IMR-90 (cell line): ENCODE measurements at places on chromosomes 5 and 9. TPM values are rescaled to one million over a fixed set of nuclear protein-coding genes. Genes with fewer than 3 reads are reported as not detected.

DNA sequence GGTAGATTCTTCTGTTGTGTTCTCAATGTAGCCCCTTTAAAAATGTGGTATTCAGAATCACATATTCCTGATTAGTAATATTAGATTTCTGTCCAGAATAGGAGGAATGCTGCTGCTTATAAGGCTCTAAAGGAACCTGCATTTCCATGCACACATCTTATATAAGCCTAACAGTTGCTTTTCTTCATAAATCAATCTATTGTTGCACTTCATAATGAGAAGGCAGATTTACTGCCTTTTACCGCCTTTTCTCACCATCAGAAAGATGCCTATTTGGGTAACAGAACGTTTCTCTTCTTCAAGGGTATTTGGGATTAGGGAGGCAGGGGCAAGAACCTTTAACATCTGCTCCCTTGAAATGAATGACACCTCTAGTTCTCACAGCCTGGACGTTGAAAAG is 243.4 kb downstream of the MLLT3 start:
- H3K36me3 ChIP-seq = no peaks in the 10 kb centered on the region
- no peak overlapping the region for H3K27ac ChIP-seq
- H3K4me3 ChIP-seq = no peak overlapping the region
- no peaks in the 10 kb centered on the region for H3K27me3 ChIP-seq
- peaks cover 5% of the 10 kb centered on the region; the same call in 1 of the 2 replicates for H3K4me1 ChIP-seq
- DNase-seq = no peak

DNA sequence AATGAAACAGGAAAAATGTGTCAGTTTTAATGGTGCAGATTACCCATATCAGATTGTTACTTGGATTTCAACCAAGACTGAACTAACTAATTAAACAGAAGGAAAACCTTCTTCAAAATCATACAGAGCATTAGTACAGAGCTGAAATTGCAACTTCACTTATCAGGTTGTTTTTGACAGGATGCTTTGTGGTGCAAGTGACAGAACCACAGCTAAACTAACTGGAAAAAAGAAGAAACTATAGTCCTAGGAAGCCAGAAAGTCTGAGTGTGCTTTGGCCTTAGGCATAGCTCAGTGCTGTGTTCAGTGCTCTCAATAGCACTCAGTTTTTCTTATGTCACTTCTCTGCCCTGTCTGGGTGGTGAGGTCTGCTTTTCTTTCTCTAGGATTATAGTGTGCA is 267.4 kb downstream of the CHSY3 start:
- DNase-seq = no peak
- H3K27ac ChIP-seq = no peak overlapping the region
- no peaks in the 10 kb centered on the region for H3K36me3 ChIP-seq
- H3K27me3 ChIP-seq = no peaks in the 10 kb centered on the region
- no peak overlapping the region for H3K4me3 ChIP-seq

- no peak overlapping the region for H3K4me3 ChIP-seq
- no peak for DNase-seq
- no peaks in the 10 kb centered on the region for H3K36me3 ChIP-seq
- no peaks in the 10 kb centered on the region for H3K27me3 ChIP-seq
- no peak overlapping the region for H3K27ac ChIP-seq
Observed at GRCh38 chr5:93299681-93300308, 281.2 kb downstream of the NR2F1-AS1 start.

- peaks cover 2% of the 10 kb centered on the region; the same call in 1 of the 2 replicates for H3K36me3 ChIP-seq
- H3K27me3 ChIP-seq = no peaks in the 10 kb centered on the region
- H3K4me3 ChIP-seq = no peak overlapping the region
- no peaks in the 10 kb centered on the region for H3K4me1 ChIP-seq
Observed at GRCh38 chr5:145811834-145812625, 23.1 kb downstream of the PRELID2 start.

GRCh38 chr9:116476935-116477381 is 210.1 kb upstream of the TRIM32 start:
- DNase-seq = no peak
- H3K4me1 ChIP-seq = peaks cover 8% of the 10 kb centered on the region
- H3K27me3 ChIP-seq = no peaks in the 10 kb centered on the region
- no peaks in the 10 kb centered on the region for H3K36me3 ChIP-seq

GRCh38 chr9:8589476-8589875 is 789.9 kb upstream of the DMAC1 start:
- H3K36me3 ChIP-seq = no peaks in the 10 kb centered on the region
- no peaks in the 10 kb centered on the region for H3K4me1 ChIP-seq
- H3K27ac ChIP-seq = no peak overlapping the region
- H3K4me3 ChIP-seq = no peak overlapping the region
- H3K27me3 ChIP-seq = no peaks in the 10 kb centered on the region
- DNase-seq = no peak

PCDHA6 gene
- total RNA-seq = under 0.01 TPM in 1 of 2 replicates, not detected in the other

GRCh38 chr5:44932922-44933585 is 124.3 kb downstream of the MRPS30 start:
- H3K27ac ChIP-seq = no peak overlapping the region
- no peak for DNase-seq

NR5A1 gene
- total RNA-seq = not detected in 2 replicates

GRCh38 chr9:133099726-133100505 is 21.1 kb downstream of the RALGDS start:
- H3K4me1 ChIP-seq = no peaks in the 10 kb centered on the region
- H3K27ac ChIP-seq = no peak overlapping the region
- peaks cover 52% of the 10 kb centered on the region for H3K36me3 ChIP-seq
- no peaks in the 10 kb centered on the region for H3K27me3 ChIP-seq

DNA sequence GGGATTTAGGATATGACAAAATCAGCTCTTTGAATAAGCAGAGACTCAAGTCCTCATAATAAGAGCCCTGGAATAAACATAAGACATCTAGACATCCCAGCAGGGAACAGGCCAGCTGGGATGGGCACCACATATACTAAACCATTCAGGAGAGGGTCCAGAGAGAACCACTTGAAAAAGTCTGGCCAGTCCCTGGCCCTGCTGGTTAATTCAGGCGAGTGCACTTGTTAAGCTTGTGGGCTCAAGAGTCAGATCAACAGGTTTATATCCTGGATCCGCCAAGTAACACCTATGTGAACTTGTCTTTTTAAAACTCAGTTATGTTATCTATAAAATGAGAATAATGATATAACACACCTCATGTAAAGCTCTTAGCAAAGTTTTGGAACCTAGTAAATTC is 63.3 kb downstream of the CAVIN4 start:
- H3K27me3 ChIP-seq = no peaks in the 10 kb centered on the region
- H3K36me3 ChIP-seq = no peaks in the 10 kb centered on the region
- H3K27ac ChIP-seq = no peak overlapping the region
- DNase-seq = no peak
- H3K4me1 ChIP-seq = no peaks in the 10 kb centered on the region

DNA sequence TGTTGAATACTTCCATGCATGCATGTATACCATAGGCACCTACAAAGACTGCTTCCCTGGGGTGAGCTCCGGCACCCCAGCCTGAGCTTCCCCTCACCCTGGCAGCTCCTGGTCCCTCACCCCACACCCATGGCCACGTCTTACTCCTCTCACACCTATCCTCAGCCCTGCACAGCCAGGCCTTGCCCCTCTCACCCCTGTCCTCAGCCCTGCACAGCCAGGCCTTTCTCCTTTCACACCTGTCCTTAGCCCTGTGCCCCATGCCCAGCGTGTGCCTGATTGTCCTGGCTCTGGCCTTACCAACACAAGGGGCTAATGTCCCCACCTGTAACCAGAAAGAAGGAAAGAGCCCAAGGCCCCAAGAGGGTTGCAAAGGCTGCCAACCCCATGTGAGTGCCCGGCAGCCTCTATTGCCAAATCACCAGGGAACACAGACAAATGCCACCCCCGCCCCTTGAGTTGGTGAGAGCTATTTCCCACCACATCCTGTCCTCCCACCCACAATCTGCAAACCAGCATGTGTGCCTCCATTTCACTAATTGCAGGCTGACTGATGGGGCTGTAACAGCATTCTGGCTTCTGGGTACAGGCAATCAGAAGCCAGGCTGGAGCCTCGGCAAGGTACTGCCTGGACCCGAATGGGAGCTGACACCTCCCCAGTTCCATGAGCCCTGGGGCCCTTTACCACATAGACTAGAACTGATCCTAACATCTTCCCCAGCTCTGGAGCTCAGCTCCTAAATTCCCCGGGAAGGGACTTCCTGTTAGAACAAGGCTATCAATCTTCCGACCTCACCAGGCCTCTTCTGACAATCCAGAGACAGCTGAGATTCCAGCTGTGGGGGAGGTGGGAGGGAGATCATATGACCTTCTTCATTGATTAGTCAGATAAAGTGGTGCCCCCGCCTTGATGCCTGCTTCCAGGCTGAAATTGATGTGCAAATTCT is 78.2 kb downstream of the FAM114A2 start:
- peaks cover 17% of the 10 kb centered on the region for H3K4me1 ChIP-seq
- no peak for DNase-seq
- H3K36me3 ChIP-seq = no peaks in the 10 kb centered on the region
- H3K27me3 ChIP-seq = no peaks in the 10 kb centered on the region
- no peak overlapping the region for H3K4me3 ChIP-seq

DNA sequence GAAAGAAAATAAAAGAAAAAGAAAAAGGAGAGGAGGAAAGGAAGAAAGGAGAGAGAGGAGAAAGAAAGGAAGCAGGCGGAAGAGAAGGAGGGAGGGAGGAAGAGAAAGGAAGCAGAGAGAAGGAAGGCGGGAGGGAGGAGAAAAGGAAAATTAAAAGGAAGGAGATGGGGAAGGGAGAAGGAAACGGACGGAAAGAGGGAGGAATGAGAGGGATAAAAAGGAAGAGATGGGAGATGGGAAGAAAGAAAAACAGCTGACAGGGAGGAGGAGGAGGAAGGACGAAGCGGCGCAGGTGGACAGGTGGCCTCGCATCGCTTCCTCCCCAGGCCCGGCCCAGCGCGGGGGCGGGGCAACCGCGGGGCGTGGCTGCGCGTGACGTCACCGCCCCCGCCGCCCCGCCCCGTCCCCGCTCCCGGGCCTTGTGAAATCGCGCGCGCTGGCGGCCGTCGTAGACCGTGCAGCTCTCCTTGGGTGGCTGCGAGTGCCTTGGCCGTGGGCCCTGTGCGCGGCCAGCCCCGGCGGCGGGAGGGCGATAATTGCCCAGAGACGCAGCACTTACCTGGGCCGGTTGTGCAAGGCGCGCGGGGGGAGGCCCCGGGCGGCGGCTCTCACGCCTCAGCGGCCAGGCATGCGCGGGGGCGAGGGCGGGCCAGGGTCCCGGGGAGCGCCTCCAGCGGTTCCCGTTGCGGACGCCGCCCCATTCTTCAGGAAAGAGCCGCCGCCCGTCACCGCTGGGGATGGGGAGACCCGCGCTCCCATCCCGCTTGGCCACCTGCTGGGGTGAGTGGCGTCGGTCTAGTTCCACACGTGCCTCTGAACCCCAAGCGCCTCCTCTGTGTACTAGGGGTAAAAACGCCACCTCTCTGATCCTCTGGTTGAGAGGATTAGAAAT is 49.6 kb upstream of the FOXE1 start:
- H3K4me1 ChIP-seq = no peaks in the 10 kb centered on the region
- H3K36me3 ChIP-seq = no peaks in the 10 kb centered on the region
- DNase-seq = peak; percentile 25
- H3K4me3 ChIP-seq = peak overlapping the region; percentile 46

- peaks cover 9% of the 10 kb centered on the region for H3K4me1 ChIP-seq
- DNase-seq = peak; percentile 57
- no peak overlapping the region for H3K4me3 ChIP-seq
- H3K36me3 ChIP-seq = no peaks in the 10 kb centered on the region
- H3K27ac ChIP-seq = no peak overlapping the region
Observed at GRCh38 chr5:37888476-37888875, 48.6 kb upstream of the GDNF start.

OR1Q1 gene
- total RNA-seq = not detected in 2 replicates

PCDHGC4 gene
- 1.1 and 1.6 TPM in 2 replicates for total RNA-seq

DNA sequence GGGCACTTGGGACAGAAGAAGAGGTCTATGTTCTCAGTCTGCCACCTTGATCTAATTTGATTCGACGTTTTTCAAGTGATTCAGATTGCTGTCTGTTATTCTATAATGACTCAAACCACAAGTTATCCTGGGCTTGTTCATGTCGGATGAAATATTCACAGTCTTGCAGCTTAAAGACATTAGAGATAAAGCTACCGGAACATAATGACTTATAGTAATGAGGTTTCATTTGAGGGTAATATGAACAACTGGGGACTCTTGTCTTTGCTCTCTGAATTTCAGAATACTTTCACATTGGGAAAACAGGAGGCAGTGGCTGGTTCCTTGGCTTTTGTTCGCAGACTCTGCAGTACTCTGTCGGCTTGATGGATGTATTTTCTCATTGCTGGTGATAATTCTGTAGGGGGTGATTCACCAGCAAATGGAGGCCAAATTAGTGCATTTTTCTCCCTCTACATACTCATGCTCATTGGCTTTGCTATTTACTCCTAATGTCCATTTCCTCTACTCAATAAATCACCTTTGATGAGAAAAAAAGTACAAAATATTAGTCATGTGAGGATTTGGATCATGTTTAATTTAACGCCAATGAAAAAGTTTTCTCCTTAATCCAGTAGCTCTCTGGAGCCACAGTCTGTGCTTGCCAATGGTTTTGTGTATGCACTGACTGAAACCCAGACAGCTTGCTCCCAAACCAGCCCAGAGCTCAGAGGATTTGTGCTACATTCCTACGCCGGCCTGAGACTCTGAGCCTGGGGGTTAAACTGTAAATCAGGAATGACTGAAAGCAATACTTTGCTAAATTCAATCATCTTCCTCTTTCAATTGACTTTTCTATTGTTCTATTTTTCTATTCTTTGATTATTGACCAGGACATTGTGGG is 154.7 kb upstream of the ANKH start:
- no peak overlapping the region for H3K4me3 ChIP-seq
- H3K36me3 ChIP-seq = no peaks in the 10 kb centered on the region
- no peak overlapping the region for H3K27ac ChIP-seq
- peaks cover 3% of the 10 kb centered on the region for H3K4me1 ChIP-seq

DNA sequence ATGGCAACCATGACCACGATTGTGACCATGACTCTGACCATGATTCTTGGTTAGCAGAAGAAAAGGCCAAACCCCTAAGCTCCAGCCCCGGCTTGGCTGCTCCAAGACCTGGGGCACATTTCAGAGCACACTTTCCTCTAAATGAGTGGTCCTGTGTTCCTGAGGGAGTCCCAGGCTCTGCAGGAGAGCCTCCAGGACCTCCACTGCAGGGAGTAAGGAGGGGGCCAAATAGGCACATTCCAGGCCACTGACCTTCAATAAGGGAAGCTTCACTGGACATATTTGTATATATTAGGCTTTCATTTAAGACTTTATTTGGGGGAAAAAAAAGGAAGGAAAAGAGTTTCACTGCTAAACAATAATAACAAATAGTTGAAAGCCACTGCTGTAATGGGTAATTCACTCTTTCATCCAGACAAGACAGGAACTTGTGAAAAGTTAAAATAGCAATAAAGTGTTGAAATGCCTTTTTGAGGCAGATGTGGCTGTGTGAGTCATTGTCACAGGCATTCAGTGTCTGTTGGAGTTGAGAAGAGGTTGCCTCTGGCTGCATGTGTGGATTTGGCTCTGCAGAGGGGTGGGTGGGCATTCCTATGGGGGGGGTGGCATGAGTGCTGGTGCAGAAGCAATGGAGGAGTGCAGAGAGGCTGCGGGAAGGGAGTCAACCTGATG is 63.9 kb upstream of the TGFBR1 start:
- H3K4me1 ChIP-seq = peaks cover 24% of the 10 kb centered on the region
- DNase-seq = peak; percentile 87
- no peak overlapping the region for H3K4me3 ChIP-seq
- H3K27me3 ChIP-seq = no peaks in the 10 kb centered on the region
- peak overlapping the region; percentile 97 for H3K27ac ChIP-seq
- H3K36me3 ChIP-seq = peaks cover 37% of the 10 kb centered on the region; the same call in 1 of the 2 replicates

GRCh38 chr9:93871286-93871685 is 83.9 kb downstream of the BARX1 start:
- no peak overlapping the region for H3K27ac ChIP-seq
- no peak for DNase-seq
- H3K4me1 ChIP-seq = no peaks in the 10 kb centered on the region
- H3K36me3 ChIP-seq = no peaks in the 10 kb centered on the region
- H3K27me3 ChIP-seq = no peaks in the 10 kb centered on the region
